ENCODE measurements at places on chromosomes 7 and 10.
A peak's percentile ranks its signal among the peaks of the same experiment; 100 is the strongest.

- no peak for DNase-seq
Observed at GRCh38 chr10:82267014-82267413, 392.0 kb downstream of the NRG3 start.

DNA sequence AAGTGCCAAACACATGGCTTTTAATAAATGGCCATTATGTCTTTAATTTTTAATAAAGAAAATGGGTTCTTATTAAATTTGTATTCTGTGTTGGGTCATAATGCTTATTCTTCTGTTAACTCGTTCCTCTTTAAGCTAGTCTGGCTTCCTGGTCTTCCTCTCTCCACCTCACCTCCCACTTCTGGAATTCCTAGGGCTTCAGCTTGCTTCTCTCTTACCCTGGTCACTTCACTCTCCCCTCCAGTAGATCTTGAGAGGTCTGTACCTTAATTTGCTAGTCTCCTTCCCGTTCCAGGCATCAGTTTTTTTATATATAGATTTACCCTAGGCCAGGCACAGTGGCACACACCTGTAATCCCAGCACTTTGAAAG is 111.2 kb downstream of the RALA start:
- peak; percentile 9 for DNase-seq

GRCh38 chr7:155857141-155857540 is 44.9 kb upstream of the SHH start:
- no peak for DNase-seq

DNA sequence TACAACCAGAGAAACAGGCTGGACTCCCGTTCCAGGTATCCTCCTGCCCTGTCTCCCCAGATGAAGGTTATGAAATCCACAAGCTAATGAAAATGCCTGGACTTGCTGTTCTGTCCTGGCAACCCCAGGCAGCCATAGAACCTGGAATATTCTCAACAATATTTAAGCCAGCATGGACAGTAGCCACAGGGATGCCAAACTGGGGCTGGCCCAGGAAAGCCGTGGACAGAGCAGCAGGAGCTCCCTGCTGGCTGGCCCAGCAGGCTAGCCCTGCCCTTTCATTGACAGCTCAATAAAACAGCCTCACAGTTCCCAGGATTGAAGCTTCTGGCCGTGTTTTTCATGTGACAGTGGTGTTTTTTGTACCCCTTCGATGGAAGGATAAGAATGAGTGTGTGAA is 230.6 kb downstream of the BMPER start:
- DNase-seq = peak; percentile 6

DNA sequence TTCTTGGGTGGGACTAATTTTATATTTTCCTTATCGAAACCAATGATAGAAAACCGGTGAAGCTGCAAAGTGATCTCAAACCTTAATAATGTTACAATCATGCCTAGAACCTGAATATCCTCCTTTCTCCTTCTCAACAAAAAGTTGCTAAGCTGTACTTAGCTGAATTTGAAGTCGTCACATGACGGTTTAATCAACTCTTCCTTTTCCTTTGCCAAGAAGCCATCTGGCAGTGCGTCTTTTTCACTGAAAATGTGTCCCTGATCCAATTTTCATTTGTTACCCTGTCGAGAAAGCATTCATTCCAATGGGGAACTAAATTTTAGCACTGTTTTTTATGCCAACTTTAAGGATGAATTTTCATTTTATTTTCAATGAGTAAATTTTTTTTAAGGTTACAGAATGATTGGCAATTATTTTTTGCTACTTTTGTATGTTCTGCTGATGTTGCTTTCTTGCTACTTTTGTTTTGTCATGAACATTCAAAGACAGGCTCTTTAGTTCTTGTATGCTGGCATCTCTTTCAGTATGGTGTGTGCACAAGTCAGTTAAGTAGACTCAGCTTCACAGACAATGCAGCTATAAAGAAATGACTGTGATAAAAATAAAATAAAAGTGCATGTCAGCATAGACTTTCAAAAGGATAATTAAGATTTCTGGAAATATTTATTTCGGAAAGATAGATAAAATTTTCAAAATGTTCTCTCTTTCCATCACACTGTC is 980.0 kb downstream of the DNAJB9 start:
- no peak for DNase-seq

DNA sequence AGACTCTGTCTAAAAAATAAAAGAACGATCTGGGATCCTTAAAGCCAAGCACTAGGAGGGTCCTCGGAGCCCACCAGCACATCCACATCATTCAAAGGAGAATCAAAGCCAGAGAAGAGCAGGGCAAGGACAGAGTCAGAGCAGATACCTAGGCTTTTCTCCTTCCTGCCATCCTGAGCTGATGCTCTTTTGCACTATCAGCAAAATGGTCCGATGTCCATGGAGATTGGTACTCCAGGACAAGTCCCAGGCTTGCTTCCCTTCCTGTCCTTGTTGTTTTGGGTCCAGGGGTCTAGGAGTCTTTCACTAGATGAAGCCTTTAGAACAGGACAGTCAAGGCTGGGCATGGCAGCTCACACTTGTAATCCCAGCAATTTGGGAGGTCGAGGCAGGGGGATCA is 58.0 kb upstream of the ELN start:
- DNase-seq = no peak

DNA sequence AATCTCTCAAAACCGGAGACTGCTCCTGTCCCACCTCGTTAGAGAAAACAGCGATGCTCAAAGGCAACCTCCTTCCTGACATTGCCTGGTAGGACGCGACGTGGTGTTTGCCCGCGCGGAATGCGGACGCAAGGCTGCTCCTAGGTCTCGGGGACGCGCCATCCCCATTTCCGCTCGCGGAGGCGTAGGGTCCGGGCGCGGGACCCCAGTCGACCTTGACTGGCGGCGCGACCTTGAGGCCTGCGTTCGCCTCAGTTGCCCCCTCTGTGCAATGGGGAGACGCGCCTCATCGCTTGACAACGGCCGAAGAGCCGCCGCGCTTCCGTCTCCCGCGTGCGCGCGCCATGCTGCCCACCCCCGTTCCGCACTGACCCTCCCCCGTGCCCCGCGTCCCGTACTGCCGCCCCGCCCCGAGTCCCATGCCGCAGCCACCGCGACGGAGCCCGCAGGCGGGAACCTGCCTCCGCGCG is 412 bp upstream of the PPIA start:
- DNase-seq = peak; percentile 95

DNA sequence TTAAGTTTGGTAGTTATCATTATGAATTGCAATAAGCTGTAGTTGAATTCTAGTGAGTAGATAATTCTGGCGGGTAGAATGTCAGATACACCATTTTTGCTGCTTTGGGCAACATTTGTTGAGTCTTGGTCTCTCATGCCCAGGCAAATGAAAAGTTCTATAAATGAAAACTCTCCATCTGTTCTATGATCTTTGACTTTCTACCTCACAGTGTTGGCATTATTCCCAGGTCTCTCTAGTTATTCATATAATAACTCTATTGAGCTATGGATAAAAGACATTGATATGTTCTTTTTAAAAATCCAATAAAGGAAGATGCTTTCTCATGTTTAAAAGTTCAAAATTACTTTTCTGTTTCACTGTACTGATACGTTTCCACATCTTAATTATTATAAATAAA is 415.3 kb upstream of the SEMA3D start:
- peak; percentile 86 for DNase-seq

DNA sequence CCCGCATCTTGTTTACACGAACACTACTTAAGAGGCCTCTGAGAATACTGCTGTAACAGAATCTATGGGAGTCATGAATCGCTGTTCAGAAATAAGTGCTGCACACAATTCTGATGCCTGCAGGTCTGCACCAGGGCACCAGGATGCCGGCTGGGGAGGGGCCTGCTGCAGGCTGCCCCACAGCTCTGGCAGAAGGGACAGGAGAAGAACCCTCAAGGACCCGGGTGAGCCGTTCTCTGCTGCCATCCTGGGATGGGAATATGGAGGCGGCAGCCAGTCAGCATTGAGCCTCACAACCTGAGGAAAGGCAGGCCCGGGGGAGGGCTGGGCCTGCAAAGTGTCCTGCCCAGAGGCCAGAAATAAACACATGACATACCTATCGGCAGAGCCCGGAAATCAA is 11.2 kb downstream of the TUBGCP2 start:
- no peak for DNase-seq

DNA sequence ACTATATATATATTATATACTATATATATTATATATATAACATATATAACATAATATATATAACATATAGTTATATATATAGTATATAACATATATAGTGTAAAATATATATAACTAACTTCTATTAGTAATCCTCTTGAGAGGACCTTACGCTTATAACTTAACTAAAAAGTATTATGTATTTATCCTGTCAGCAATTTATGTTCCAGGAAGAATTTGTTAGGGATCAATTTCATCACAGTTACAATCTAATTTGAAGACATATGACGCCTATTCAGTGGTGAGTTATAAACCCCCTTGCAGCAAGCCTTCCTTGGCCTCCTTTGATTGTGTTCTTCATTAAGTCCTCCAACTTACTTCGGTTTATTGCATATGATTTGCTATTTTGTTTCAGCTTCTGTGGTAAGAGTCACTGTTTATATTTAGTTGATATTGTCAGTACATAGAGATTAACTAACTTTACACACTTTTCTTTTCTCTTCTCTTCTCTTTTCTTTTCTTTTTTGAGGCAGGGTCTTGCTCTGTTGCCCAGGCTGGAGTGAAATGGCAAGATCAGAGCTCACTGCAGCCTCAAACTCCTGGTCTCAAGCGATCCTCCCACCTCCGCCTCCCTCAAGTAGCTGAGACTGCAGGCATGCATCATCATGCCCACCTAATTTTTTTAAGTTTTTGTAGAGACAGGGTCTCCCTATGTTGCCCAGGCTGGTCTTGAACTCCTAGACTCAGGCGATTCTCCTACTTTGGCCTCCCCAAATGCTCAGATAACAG is 59.7 kb downstream of the ANKRD61 start:
- no peak for DNase-seq

GRCh38 chr7:153389261-153389660 is 629.7 kb downstream of the ACTR3B start:
- DNase-seq = no peak

GRCh38 chr7:44724276-44724675 is 24.4 kb upstream of the ZMIZ2 start:
- DNase-seq = no peak

DNA sequence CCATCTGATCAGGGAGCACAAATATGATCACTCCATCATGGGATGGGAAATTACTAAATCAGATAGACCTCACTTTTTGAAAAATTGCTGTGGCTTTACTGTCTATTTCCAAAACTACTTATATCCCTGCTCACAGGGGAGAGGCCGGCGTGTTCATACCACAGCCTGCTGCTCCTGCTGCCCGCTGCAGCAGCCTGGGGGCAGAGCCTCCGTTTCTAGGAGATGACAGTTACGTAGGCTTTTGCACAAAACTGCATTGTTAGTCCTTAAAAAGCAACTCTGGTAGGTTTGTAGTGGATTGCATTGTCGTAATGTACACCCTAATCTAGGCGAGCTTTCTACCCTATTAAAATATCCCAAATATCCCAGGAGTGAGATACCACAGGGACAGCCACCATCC is 203.7 kb downstream of the EBF3 start:
- no peak for DNase-seq

DNA sequence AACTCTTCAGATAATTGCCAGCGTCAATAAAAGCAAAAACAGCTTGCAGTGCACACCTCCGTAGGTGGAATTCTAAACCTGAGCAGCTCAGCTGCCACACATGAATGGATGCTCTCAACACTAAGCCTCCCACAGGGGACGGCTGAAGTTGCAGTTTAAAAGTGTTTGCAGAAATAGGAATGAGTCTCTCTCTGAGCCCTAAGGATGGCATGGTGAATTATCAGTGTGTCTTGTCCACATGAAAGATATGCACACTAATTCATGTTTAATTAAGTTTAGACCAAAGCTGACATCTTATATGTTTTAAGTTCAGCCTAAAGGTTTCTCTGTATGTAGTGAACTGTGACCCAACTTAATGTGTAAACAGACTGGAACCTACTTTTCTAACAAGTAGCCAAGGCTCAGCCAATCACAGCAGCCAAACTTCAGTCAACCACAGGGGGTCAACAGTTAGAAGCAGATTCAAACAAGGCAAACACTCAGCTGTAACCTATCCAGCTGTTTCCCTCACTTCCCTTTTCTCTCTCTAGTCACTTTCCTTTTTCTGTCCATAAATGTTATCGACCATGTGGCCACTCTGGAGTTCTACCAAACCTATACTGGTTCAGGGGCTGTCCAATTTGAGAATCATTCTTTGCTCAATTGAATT is 38.1 kb downstream of the CTTNBP2 start:
- DNase-seq = peak; percentile 78

DNA sequence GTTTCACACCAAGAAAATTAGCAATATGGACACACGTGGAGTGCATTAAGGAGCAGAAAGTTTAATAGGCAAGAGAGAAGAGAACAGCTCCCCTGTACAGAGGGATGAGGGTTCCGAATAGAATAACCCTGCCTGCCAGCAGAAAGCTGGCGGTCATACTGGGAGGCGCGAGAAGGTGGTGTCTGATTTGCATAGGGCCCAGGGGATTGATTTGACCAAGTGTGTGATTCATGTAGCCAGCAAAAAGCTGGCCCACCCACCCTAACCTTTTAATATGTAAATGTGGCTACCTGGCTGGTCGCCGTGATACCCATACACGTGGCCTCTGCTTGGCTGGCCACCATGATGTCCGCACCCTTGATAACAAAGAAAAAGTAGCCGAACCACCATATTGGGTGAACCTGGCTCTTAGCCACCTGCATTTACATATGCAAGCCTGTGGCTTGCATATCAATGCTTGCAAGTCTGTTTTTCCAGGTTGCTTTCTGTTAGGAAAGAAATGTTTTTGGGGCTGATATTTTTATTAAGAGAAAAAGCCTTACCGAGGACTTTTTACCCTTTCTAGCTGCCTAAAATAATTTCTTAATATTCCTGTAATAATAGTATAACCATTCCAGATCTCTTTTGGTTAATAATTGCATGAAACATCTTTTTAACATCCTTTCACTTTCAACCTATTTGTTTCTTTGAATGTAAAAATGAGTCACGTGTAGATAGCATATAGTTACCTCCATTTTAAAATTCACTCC is 20.5 kb upstream of the VWDE start:
- DNase-seq = no peak

DNA sequence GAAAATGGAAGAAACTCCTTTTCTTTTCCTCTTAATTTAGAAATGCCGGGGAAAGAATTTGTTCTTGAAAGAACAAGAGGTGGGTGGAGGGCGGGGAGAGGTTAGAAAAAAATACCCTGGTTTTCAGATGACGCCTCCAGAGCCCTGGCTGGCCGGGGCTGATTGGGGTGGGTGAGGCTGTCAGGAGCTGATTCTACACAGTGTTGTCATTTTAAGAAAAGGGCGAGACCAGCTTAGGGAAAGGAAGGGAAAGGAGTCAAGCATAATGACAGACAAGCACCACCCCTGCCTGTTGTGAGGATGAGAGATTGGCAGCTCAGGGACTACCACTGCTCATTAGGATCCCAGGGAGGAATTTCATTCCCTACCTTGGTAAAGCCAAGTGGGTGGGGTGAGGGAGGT is 9.9 kb upstream of the FAM180A start:
- DNase-seq = no peak
